ENCODE measurements at places on chromosomes 2 and 18. TPM values are rescaled to one million over a fixed set of nuclear protein-coding genes. Genes with fewer than 3 reads are reported as not detected.

DNA sequence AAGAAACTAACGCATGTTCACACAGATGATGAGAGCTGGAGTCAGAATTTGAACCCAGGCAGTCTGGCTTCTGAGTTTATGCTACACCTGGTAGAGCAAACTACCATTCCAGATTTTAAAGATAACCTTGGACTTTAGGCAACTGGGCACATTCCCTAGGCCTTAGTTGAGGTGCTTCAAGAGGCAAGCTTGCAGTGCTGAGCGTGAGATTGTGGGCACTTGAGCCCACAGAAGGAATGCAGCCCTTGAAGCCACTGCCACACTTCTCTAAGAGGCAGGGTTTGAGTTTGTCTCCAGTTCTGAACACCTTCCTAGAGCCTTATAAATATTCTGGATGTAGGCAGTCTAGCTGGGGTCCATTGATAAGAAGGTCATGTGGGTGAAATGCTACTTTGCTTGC, 216.1 kb upstream of the SLC14A2 start:
- no peak for DNase-seq

DNA sequence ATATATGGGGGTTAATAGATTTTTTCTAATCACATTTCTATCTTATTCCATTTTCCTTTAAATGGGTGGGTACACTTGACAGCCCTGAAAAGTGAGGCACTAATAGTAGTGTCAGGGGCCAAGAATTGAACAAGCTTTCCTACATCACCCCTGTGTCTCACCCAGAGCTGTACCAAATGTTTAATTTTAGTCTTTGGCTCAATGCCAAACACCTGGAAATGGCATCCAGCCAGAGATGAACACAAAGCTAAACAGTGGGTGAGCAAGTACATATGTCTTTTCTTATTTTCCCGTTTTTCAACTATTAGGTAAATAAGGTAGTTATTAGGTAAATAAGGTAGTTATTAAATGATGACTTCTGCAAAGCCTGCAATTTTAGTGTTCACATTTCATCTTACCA, 276.3 kb upstream of the ERBB4 start:
- DNase-seq: no peak

GRCh38 chr2:39730685-39731302, 48.3 kb downstream of the THUMPD2 start:
- no peak for DNase-seq

- DNase-seq: no peak
These were observed 51.9 kb downstream of the DYSF start for GRCh38 chr2:71505086-71505769.

- DNase-seq: no peak
These were observed 43.4 kb upstream of the ANKRD62 start for GRCh38 chr18:12049978-12050811.

- DNase-seq: no peak
These were observed 16.5 kb upstream of the CYTIP start for GRCh38 chr2:157460384-157460837.

SELENOI gene
- total RNA-seq: 11.6 TPM

SCYGR4 gene
- total RNA-seq: not detected

PSMA8 gene
- not detected for total RNA-seq

Measured in osteoblast (primary cell).